Stimulated activated CD8-positive, alpha-beta memory T cell treated with anti-CD3 and anti-CD28 coated beads, Interleukin-7, amount 100 ng/mL, for 4 hours (primary cell): ENCODE measurements at places on chromosomes 5 and 9.

- DNase-seq, result no peak
These were observed 18.6 kb upstream of the PLIN2 start for GRCh38 chr9:19145881-19146280.

GRCh38 chr9:87211669-87212068 lies 264.4 kb upstream of the GAS1 start:
- DNase-seq, result no peak

DNA sequence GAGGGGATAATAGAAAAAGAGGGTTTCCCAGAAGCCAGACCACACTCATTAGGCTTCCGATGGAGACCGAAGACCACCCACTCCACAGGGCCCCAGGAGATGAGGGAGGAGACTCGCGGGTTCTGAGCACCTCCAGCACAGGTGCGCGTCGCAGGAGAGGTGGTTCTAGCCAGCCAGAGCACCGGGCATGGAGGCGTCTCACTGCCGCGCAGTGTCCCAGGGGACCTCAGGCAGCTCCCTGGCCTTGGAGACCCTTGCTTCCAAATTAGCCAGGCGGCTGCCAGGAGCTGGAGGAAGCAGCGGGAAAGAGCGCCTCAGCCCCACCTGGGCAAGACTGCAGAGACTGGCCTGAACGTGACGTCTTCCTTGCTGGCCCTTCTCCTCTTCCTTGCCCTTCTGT lies 115.4 kb upstream of the FBXL7 start:
- DNase-seq, result no peak

DNA sequence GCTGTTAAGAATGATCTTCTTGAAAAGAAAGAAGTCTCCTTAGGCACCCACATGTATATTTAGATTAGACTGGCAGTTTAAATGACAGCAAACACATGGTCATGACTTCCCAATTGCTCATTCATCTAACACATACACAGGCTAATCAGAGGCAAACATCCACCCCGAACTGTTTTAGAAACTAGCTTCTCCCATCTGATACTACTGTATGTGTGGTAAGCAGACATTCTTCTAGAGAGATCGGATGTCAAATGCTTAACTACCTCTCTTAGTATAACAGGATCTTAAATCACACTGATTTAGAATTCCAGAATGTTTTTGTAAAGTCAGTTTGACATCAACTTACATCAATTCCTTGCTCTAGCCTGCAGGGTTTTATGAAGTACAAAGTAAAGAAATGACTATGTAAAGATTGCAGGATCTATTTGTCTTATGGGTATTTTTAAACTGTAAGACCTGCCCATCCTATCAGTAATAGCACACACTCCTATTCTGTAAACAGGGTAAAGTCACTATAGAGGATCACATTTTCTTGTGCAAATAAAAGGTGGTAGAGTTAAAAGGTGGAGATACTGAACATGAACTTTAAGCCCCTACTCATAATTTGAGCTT lies 239.7 kb downstream of the MLLT3 start:
- DNase-seq, result no peak

DNA sequence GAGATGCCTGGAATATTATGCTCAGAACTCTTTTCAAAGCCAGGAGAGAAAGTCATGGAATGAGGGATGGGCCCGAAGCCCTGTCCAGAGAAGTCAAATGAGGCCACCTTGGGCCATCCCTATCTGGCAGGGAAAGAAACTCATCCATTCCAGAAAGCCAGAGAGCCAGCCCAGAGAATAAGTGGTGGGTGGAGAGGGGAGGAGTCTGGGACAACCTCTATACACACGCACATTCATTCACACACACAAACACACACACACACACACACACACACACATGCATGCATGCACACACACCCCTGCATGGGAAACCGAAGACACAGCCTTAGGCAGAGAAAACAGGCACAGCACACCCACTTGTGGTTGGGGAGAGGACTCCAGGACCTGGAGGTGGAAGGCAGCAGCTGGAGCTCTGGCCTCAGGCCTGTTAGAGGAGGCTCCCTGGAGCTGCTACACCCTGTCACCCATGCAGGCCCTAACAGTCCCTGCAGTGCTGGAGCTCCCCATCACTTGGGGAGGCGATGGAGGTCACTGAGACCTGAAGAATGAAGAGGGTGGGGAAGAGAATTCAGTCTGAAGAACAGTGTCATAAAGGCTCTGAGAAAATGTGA lies 38.0 kb downstream of the TGFBI start:
- DNase-seq, result no peak

DNA sequence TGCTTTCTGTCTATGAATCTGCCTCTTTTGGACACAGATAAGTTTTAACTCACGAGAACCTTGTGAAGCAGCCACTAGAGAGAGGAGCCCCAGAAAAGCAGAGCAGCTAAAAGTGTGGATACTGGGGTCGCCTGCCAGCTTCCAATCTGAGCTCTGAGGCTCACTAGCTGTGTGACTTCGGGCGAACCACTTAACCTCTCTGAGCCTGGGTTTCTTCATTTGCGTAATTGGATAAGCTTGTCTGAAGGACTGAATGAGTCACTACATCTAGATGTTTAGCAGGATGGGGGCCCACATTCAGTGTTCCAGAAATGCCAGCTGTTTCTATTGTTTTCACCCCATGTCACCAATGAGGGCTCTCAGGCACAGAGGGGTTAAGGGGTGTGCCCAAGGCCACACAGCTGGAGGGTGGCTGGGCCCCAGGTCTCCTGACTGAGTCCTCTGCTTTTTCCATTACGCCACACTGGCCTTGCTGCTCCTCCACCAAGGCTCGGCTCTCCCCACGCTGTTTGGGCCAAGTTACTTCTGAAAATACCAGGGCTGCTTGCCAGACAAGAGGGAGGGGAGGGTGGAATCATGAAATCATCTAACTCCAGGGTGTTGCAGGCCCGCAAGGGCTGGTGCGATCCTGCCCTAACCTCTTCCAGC lies 36.2 kb downstream of the SH3PXD2B start:
- no peak for DNase-seq

DNA sequence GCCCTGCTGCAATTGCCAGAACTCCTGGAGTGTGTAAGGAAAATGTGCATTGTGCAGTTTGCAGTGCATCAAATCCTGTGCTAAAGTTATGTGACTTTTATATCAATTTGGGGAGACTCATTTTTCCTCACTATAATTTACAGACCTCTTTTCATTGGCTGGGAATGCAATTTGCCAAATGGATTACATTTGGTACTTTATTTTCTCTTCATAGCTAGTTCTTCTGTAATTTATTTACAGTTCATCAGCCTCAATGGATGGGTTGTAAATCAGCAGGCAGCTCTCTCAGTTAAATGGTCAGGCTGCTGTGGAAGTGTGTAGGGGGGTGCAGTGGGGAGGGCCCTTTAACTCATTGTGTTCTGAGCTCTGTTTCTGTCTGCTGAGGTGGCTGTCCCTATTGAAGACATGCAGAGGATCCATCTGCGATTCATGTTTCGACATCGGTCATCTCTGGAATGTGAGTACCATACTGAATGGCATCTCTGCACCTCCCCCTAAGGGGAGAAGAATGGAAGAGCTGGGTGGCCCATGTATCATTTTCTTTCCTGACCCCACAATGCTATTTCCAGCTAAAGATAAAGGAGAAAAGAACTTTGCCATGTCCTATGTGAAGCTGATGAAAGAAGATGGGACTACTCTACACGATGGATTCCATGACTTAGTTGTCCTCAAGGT lies 74.6 kb downstream of the DOCK2 start:
- DNase-seq, result no peak
